SK-N-MC (cell line): ENCODE measurements at places on chromosomes 6 and 20.

GRCh38 chr6:156283091-156283490, 494.1 kb upstream of the ARID1B start:
- DNase-seq = no peak

GRCh38 chr6:25366903-25367545, 87.8 kb downstream of the CARMIL1 start:
- DNase-seq = no peak

DNA sequence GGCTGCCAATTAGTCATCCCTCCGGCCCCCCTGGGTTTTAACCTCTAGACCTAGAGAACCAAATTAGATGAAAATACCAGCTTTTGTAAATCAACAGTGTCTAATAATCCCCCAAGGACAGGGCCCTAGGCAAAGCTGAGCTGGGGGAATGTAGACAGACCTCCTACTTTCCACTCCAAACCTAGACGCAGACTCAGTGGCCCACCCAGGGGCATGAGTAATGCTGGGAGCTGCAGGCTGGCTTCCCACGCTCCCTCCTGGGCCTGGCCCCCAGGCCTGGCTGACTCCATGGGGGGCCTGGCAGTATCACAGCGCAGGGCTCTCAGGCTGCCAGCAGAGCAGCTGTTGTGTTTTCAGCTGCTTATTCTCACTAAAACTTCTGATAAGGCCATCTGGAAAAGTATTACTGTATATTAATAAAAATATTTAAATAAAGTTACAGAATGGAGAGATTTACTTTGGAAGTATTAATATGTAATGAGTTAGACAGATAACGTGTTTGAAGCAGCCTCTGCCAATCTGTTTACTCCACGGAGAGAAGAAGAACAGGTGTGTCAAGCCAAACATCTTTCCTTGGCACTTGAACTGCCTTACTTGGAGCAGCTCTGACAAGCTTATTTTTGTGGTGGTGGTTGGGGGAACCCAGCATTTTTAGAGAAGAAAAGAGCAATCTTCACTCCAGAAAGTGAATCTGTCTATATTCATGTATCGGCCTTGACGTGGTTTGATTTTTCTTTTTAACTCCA, 144.0 kb upstream of the AGPAT4 start:
- peak; percentile 73 for DNase-seq

GRCh38 chr20:9705722-9706476, 133.0 kb downstream of the PAK5 start:
- DNase-seq = no peak

GRCh38 chr6:89360415-89360999, 8.0 kb upstream of the UBE2J1 start:
- DNase-seq = no peak

DNA sequence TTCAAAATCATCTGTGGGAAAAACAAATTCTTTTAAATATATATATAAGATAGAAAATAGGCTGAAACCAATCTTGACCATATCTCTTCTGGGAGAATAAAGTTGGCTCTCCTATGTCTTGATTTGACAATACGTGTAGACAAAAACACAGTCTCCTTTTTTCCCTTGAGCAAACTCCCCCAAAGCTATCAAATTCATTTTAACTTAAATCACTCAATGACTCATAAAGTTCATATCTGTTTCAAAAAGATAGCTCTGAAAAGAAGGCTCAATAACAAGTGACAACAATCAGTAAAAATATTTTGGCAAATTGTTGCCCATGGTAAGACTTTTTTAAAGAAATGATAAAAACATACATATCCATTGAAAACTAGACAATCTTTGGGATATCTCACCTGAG, 236.0 kb upstream of the TENT5A start:
- DNase-seq = no peak

DNA sequence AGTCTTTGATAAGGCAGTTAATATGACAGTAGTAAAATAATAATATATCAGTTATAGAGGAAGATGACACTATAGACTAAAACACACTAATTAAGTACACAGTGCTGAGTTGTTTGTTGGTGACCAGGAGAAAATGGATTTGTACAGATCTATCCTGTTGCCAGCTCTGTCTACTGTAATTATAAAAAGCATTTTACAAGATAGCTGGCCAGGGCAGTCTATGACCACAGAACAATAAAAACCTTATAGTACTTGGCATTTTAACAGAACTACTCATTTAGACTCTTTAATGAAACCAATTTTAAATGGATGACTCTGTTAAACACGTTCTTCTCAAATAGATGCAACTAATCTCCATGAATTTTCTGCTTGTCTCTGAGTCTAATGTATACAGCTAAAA, 367.5 kb downstream of the BTBD9 start:
- DNase-seq = no peak

DNA sequence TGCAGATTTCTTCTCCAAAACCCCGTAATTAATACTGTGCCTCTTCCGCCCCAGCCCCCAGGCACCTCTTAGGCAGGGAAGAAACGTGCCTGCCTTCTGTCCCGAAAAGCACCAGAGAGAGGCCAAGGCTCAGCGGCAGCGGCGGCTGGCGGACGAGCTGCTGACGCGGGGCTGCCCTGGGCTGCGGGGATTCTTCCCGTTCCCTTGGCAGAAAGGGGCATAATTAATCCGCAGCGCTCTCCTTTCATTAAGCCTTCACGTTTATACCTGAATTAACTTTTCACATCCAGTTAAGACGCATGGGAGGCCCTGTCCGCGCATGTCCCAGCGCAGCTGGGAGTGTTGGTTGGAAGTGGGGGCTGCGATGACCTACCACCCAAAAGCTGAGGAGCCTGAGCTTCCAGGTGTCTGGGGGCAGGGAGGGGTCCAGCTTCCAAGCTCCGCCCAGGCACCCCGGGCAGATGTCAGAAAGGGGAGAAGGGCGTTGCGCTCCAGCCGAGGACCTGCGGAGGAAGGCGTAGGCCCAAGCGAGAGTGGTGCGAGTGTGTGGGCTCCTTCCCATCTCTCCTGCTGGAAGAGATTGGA, 167.4 kb upstream of the LRFN2 start:
- no peak for DNase-seq

DNA sequence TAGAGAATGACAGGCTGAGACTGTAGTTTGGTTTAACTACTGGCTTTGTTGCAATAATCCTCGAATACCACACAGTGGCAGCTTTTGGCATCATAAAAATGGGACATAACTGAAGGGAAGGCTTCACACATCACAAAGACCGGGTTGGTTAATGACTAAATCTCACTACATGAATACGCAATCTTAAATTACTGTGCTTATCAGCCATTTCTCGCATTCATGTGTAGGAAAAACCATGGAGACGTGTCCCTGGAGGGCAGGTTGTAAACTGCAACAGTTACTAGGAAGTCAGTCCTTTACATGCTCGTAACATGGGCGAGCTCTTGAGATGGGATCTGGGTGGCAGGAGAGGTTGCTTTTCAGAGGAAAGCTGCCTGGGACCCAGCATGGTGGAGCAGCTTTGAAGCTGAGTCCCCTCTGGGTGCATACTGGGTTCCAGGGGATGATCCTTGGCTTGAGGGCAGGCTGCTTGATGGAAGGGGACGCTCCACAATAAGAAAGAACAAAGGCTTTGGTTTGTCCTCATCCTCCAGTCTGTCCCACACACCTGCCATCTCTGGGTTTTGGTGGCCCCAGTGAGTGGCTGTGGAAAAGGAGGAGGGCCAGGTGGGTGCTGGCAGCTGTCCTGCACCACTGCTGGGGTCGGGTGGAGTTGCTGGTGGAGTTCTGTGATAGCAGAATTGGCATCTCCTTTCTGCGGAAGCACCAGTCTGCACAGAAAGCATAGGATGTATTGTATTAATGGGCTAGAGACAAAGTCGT, 2.1 kb downstream of the RPS21 start:
- no peak for DNase-seq

- no peak for DNase-seq
These were observed 518.1 kb downstream of the HDGFL1 start for GRCh38 chr6:23087471-23087870.

DNA sequence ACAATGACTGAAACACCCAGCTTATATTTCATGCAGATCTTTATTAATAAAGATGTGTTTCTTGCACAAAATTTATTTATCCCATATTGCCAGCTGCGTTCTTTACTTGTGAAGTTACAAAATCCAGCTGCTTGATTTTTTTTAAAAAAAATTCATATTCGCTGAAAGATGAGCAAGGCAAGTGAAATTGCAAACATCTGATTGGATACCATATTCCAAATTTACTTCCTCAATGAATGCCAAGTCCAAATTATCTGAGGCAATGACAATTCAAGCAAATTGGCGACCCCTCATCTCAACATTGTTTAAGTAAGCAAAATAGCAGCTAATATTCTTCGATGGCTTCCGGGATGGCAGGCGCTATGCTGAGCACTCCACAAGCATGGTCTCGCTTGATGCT, 37.7 kb downstream of the ZFP64 start:
- no peak for DNase-seq

GRCh38 chr6:9408402-9409117, 973.2 kb upstream of the SLC35B3 start:
- DNase-seq = no peak

- no peak for DNase-seq
These were observed 12.2 kb upstream of the C6orf58 start for GRCh38 chr6:127564761-127565160.

GRCh38 chr6:11416936-11417576, 120.5 kb upstream of the TMEM170B start:
- no peak for DNase-seq

DNA sequence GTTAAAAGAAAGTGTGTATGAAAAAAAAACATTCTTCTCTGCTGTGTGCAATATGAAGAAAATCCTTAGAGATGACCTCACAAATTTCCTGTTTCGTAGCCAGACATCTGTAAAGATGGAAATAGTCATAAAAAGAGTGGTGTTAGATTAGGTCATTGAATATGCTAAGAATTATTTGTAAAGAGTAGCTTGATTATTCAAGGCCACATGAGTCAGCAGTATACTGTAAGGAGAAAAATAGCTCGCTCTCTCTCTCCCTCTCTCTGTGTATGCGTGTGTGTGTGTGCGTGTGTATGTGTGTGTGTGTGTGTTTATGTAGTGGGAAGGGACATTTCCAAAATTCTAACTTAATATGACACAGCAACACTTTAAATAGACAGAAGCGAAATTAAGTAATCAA, 78.8 kb downstream of the PTCHD4 start:
- peak; percentile 57 for DNase-seq

DNA sequence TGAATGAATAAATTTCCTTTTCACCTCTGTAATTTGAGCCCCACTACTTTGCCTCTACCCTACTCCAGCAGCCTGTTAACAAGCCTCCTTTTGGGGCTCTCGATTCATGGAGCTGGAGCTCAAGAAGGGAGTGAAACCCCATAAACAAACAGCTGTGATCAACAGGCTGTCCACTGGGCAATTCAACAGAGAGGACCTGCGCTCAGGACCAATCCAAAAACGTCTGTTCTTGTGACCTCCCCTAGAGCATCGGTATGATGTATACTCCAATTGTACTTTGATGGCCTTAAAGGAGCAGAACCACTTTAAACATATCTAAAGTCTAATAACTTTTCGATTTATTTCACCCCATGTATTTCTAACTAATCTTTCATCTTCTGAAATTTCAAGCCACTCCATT, 37.4 kb downstream of the HIVEP2 start:
- no peak for DNase-seq

DNA sequence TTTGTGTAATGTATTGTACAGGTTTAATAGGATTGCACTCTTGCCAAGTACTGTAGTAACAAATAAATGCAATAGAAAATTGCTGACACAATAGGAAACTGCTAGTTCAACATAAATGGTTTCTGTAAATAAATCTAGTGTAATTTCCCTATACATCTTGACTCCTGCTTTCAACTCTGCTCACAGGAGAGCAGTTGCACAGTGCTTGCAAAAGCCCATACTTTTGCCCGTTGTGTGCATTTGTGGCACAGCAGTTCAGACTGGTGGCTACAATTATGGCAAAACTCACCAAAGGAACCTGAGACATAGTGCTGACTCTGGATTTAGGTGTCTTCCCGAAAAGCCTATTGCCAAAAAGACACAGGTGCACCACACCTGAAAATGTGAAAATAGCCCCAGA, 953.3 kb upstream of the SLC35B3 start:
- no peak for DNase-seq

GRCh38 chr6:24967211-24967610, 31.5 kb upstream of the RIPOR2 start:
- DNase-seq = no peak
